Panc1 (cell line): ENCODE measurements at places on chromosomes 12 and 14. TPM values are rescaled to one million over a fixed set of nuclear protein-coding genes. Genes with fewer than 3 reads are reported as not detected.
A peak's percentile ranks its signal among the peaks of the same experiment; 100 is the strongest.

GRCh38 chr12:78088391-78088832 is 257.7 kb downstream of the NAV3 start:
- H3K27ac ChIP-seq: peak overlapping the region; percentile 44; the same call in 1 of the 2 replicates
- no peaks in the 10 kb centered on the region for H3K27me3 ChIP-seq
- H3K4me3 ChIP-seq: peak overlapping the region; percentile 46
- peak; percentile 1 for DNase-seq
- H3K4me1 ChIP-seq: no peaks in the 10 kb centered on the region
- no peaks in the 10 kb centered on the region for H3K36me3 ChIP-seq

DNA sequence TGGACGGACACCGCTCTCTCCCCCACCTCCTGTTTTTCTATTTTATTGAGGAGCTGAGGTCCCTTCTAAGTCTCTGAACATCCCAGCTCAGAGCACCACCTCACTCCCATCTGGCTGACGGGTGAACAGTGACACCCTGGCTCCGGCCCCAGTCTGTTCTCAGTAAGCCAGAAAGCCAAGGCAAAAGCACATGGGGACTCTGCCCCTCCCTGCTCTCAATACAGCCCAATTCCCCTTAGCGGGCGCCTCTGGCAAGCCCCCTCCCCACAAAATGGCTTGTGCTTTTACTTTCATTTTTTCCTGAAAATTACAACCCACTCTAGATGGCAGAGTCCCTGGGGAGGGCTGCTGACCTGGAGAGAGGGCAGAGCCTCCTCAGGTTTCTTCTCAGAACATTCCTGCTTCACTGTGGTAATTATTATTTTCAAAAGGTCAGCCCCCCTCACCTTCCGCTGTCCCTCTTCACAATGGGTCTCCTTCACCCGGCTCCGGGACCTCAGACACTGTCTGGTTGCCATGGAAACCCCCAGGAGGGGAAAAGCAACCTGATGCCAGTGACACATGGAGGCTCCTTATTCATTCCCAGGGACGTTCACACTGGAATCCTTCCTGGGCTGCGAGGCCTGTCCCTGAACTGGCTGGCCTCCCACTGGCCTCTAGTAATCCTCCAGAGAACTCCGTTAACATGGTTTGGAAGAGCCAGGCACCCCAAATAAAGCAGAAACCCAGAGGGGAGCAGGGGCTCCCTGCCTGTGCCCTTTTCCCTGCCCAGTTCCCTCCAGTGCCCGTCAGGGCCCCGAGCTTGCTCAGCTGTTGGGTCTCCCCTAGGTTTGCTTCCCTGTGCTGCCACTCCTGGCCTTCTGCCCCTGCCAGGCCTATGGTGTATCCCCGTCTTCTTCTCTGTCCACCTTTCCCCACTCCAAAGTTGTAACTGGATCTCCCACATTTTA is 15.9 kb downstream of the COL2A1 start:
- H3K4me1 ChIP-seq: no peaks in the 10 kb centered on the region
- no peak overlapping the region for H3K4me3 ChIP-seq
- no peak for DNase-seq
- no peak overlapping the region for H3K27ac ChIP-seq
- H3K27me3 ChIP-seq: no peaks in the 10 kb centered on the region

GRCh38 chr12:118537481-118537917 is 161.1 kb downstream of the SUDS3 start:
- H3K4me3 ChIP-seq: no peak overlapping the region
- peaks cover 2% of the 10 kb centered on the region; the same call in 1 of the 2 replicates for H3K27me3 ChIP-seq
- no peaks in the 10 kb centered on the region for H3K36me3 ChIP-seq

DNA sequence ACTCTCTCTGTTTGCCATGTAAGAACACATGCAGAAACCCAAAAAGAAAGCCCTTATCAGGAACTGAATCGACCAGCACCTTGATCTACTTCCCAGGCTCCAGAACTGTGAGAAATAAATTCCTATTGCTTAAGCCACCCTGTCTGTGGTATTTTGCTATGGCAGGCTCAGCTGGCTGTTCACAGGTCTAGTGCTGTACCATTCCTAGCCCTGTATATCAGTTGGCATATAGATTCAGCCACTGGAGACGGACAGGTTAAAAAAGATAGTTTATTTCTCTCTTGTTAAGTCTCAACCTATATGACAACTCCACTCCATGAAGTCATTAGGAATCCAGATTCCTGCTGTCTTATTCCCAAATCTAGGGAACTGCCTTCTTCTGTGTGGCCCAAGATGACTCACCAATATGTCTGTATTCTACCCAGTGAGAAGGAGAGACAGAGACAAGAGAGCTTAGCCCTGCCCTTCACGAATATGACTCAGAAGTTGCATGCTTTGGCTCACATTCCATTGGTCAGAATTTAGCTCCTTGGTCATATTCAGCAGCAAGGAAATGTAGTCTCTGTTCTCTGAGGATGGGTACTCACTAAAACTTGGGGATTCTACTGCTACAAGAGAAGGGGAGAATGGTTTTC is 57.0 kb downstream of the PLEKHG7 start:
- H3K36me3 ChIP-seq: no peaks in the 10 kb centered on the region
- H3K4me3 ChIP-seq: no peak overlapping the region
- DNase-seq: no peak

GRCh38 chr14:105939810-105940508 is 413.6 kb downstream of the TMEM121 start:
- H3K27me3 ChIP-seq: no peaks in the 10 kb centered on the region
- no peaks in the 10 kb centered on the region for H3K36me3 ChIP-seq
- no peak overlapping the region for H3K4me3 ChIP-seq
- H3K27ac ChIP-seq: no peak overlapping the region

Gene LTB4R2
- total RNA-seq: 6.9 TPM

Gene SLCO1A2
- not detected for total RNA-seq

Gene LRRC43
- total RNA-seq: 1.5 TPM

Gene DTX3
- 37.8 TPM for total RNA-seq

Gene SYT10
- not detected for total RNA-seq
